ENCODE measurements at places on chromosomes 5 and 9.

GRCh38 chr9:124040186-124040931, 28.8 kb downstream of the LHX2 start:
- no peak for DNase-seq

DNA sequence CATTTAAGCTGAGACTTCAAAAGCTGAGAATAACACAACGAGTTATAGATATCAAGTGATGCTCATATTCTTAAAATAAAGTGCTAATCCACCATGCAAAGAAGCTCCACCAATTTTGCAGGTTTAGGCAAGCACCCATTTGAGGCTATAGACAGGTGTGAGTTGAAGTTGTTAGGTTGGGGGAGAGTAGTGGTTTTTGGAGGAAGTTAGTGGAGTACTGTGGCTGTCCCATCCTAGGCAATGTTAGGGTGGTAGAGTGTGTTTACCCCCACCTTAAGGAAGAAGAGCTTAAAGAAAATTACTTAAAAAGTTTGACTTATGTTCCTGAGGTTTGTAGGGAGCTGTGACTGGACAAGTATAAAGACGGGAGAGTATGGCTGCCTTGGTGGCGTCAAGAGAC, 98.9 kb upstream of the MAN2A1 start:
- no peak for DNase-seq

- DNase-seq, result no peak
These were observed 417.7 kb downstream of the GADD45G start for GRCh38 chr9:90022474-90022873.

DNA sequence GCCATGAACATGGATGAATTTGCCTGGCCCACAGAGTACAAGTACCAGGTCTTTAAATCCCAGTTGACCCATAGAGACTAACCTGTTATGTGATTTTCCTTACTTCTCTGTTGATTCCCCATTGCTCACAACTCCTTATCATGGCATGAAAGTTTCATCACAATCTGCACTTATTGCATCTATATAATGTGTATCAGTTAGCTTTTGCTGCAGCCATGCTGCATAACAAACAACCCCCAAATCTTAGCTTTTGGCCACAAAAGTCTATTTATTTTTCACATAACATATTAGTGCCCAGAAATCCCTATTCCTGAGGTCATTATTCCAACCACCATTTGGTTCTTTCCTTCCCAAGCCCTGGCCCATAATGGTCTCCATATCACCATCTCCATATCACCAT, 3.7 kb downstream of the GGTA1 start:
- no peak for DNase-seq

GRCh38 chr9:93252116-93252780, 68.3 kb downstream of the WNK2 start:
- no peak for DNase-seq

- no peak for DNase-seq
These were observed 43.8 kb downstream of the WDR36 start for GRCh38 chr5:111135946-111136345.

- DNase-seq, result no peak
These were observed 48.1 kb downstream of the GGTA1 start for GRCh38 chr9:121451586-121451985.

GRCh38 chr9:134258332-134258731, 67.9 kb upstream of the RXRA start:
- DNase-seq, result no peak

DNA sequence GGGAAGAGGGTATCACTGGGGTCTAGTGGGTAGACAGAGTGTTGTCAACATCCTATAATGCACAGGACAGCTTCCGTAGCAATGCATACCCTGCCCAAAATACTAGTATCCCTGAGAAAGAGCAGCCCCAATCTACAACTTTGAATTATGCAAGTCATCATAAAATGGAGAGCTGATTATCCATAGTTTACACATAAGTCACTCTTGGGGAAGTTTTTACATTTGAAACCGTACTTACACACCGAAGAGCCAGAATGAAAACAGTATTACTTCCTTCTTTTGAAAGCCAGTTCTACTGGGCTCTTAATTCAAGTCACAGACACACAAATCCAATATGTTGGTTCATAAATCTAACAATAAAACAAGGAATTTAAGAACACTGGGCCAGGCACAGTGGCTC, 21.6 kb downstream of the RNF145 start:
- DNase-seq, result no peak

DNA sequence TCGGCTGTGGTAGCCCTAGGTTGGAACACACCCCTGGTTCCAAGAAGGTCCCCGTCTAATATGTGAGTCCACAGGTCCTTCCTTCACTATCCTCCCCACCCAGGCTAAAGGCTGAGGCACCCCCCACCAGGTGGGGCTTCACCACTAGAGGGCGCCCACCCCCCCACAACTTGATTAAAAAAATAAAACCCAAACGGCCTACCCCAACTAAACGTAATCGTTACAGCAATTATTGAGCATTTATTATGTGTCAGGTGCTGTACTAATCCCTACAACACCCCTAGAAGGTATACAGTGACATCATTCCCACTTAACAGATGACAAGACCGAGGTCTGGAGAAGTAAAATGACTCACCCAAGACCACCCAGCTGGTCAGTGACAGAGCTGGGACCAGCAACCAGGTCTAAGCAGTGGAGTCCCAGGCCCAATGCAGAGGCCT, 65.0 kb downstream of the FGF18 start:
- peak; percentile 31 for DNase-seq

- DNase-seq, result no peak
These were observed 15.5 kb downstream of the BAAT start for GRCh38 chr9:101369286-101369685.

DNA sequence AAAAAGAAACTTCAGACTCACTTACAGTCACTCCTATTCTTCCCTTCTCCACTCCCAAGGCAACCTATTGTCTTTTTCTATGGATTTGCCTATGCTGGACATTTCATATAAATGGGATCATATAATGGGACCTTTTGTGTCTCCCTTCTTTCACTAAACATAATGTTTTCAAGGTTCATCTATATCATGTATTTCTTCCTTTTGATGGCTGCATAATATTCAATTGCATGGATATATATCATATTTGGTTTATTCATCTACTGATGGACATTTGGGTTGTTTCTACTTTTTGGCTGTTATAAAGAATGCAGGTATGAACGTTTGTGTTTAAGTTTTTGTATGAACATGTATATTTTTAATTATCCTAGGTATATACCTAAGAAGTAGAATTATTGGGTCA, 30.6 kb downstream of the ANKHD1 start:
- no peak for DNase-seq

- no peak for DNase-seq
These were observed 158.1 kb downstream of the DAB2IP start for GRCh38 chr9:121809356-121810050.

DNA sequence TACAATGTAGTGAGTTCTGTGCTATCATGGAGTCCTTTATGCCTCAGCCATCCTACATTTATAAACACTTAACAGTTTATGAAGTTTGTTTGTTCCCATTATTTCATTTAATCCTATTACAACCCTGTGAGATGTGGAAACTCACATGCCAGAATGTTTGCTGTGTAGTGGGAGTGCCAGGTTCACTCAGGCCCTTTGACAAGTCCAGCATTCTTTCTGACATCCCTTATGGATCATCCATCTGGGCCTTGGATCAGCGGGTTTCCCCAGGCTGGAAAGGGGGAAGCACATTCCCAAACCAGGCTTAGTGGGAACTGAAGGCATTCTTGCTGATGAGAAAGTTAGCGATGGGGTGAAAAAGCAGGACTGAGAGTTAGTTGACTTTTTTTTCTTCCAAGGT, 128.1 kb upstream of the OTULINL start:
- no peak for DNase-seq
